ENCODE measurements at places on chromosomes 12 and 14.
A peak's percentile ranks its signal among the peaks of the same experiment; 100 is the strongest.

DNA sequence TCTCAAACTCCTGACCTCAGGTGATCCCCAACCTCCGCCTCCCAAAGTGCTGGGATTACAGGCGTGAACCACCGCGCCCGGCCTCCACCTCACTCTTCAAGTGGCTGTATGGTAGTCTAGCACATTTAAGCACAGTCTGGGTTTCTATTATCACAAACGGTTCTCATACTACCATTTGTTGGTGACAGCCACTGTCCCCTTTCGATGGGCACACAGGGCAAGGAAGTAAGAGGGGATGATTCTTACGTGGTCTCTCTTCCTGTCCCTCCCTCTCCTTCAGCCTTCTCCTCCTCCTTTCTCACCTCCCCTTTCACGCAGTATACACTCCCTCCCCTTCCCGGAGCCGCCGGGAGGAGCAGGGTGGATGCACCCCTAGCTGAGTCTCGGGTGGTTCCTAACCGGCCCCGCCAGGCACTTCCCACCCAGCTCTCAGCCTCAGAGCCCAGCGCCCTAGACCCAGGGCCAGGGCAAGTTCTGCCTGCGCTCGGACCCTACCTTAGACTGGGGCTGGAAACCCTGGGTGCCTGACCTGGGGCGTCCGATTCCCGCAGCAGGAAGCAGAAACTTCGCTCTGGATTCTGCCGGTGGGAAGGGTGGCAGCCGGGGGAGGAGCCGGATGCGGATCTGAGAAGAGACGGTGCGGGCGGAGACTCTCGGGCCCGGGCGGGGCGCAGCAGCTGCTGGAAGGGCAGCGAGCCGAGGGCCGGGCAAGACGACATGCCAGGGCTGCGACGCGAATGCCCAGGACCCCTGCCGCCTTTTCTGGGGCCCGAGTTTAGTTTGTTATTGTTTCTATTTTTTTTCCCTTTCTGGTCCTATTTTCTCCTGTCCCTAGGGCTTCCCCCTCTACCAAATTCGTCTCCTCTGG, at the start of gene TEP1:
TEP1 (minus strand) TSS at position 626 of the 868 bp plus-strand sequence. CDS start 5,062 bp downstream, outside the sequence.
- peak; percentile 84 for DNase-seq

DNA sequence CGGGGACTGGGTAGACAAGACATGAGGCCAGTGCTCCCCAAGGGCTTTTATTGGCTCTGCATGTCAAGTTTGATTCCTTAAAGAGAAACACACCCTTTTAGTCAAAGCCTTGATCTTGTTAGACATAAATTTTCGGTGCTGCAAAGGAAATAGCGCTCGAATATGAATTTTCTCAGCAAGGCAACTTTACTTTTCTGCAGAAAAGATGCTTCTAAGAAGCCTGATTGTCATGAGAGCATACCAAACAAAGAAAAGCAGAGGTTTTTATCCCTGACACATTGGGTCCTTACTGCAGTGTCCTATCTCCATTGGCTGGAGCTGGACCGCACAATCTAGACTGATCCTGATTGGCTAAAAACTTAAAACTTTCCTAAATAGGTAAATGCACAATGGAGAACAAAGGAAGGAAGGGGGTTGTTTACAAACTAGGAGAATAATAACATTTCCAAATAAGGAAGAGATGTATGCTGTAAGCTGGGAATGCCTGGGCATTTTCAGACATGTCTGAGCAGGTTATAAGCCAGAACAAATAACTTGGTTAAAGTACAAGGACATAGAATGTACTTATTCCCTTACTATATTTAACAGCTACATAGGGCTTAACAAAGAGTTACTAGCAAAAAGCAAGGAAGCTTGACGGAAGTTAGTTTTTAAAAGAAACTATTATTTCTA, 17.2 kb downstream of the TXNRD1 start:
- DNase-seq, result no peak

GRCh38 chr12:51071663-51072062, 11.7 kb downstream of the CSRNP2 start:
- DNase-seq, result no peak

DNA sequence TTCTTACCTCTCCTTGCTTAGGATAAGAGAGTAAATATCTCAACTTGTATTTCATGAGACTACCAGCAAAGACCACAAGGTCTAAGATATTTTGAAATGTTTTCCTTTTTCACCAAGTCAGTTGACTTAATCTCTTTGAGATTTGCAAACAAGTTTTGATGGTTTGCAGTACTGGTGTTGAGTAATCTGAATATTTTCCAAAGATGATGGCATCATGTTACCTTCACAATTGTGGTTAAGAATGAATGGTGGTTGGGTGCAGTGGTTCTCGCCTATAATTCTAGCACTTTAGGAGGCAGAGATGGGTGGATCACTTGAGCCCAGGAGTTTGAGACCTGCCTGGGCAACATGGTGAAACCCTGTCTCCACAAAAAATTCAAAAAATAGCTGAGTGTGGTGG, 225.7 kb downstream of the TMTC2 start:
- DNase-seq, result no peak

DNA sequence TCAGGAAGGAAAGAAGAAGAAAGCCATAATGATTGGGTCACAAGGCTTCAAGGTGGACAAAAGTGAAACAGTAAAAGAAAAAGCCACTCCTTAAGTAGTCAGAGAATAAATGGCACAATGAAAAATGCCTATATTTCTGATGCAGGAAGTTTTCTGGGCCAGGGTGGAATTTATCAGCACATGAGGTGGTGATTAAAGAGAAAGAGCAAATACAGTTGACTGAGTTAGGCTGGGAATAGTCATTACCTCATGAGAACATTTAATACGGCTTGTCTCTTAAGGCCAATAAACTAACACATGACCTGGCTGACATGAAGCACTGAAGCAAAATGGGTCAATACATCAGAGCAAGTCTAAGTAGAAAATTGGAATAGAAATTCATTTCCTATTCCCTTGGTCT, 499.7 kb downstream of the TMTC2 start:
- DNase-seq, result peak; percentile 13

GRCh38 chr14:91394105-91395081, 23.2 kb downstream of the CCDC88C start:
- DNase-seq, result no peak

DNA sequence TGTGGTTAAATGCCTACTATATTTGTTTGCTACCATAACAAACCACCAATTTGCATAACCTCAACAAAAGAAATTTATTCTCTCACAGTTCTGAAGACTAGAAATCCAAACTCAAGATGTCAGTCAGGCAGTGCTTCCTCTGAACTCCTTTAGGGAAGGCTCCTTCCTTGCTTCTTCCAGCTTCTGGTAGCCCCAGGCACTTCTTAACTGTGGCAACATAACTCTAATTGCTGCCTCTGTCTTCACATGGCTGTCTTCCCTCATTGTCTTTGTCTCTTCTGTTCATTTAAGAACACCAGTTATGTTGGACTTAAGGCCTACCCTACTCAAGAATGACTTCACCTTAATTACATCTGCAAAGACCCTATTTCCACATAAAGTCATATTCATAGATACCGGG, 206.9 kb downstream of the SYT1 start:
- DNase-seq, result no peak

DNA sequence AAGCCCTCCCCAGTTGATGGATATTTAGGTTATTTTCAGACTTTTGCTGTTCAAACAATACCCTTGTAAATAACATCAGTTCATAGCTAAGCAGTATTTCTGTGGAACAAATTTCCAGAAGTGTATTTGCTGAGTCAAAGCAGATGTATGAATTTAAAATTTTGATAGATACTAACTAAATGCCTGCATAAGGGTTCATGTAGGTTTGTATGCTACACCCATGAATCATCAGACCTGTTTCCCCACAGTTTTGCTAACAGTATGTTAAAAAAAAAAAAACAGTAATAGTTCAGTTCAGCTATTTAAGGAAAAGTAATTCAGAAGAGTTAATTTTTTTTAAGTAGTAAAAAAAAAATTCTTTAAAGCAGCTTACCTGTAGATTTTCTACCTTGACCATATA, 236.1 kb upstream of the DIO2 start:
- DNase-seq, result no peak

DNA sequence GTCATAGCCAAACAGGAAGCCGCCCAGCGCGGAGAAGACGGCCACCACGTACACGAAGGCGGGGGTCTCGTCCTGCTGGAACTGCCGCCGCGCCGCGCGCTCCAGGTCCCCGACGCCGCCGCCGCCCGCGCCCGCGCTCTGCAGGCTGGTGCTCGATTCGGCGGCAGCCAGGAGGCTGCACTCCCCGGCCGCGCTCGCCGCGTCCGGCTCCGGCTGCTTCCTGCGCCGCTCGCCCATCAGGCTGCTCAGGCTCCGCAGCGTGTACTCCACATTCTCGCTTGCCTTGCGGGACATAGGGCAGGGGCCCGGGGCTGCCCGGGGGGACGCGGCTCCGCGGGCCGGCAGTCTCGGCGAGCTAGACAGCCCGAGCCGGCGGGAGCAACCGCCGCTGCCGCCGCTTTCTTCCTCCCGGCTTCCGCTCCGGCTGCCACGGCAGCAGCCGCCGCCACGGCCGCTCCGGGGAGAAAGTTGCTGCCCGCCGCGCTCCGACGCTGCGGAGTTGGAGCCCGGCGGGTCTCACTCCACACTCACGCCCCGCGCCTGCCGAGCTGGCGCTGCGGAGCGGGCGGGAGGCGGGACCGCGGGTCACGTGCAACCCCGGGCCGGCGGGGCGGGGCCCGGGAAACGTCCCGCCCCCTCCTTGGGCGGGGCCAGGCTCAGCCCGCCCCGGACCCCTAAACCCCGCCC, at the start of gene SLC2A13:
SLC2A13 (minus strand) TSS at position 567 of the 687 bp plus-strand sequence; CDS start at position 294, 273 bp downstream.
- peak; percentile 42 for DNase-seq

- no peak for DNase-seq
Measured at GRCh38 chr12:14716848-14717444, 20.5 kb upstream of the GUCY2C start.

GRCh38 chr12:105204916-105205315, 31.1 kb downstream of the APPL2 start:
- DNase-seq, result no peak

GRCh38 chr14:60984196-60984595, 3.2 kb downstream of the SLC38A6 start:
- DNase-seq, result no peak

DNA sequence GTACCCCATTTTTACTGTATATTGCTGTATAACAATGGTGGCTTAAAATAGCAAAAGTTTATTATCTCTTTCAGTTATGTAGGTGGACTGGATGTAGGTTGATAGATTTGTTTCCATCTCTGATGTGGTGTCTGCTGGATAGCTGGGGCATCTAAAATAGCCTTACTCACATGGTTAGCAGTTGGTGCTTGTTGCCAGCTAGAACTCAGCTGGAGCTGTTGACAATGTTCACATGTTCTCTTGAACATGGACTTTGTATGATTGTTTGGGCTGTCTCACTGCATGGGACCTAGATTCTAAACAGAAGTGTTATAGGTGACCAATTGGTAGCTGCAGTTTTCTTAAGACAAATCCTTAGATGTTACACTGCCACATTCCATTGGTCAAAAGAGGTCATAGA, 126.9 kb downstream of the GPHN start:
- no peak for DNase-seq

- no peak for DNase-seq
Measured at GRCh38 chr14:61328626-61329262, 7.4 kb downstream of the PRKCH start.

- no peak for DNase-seq
Measured at GRCh38 chr14:64556526-64556925, 6.8 kb downstream of the PPP1R36 start.

DNA sequence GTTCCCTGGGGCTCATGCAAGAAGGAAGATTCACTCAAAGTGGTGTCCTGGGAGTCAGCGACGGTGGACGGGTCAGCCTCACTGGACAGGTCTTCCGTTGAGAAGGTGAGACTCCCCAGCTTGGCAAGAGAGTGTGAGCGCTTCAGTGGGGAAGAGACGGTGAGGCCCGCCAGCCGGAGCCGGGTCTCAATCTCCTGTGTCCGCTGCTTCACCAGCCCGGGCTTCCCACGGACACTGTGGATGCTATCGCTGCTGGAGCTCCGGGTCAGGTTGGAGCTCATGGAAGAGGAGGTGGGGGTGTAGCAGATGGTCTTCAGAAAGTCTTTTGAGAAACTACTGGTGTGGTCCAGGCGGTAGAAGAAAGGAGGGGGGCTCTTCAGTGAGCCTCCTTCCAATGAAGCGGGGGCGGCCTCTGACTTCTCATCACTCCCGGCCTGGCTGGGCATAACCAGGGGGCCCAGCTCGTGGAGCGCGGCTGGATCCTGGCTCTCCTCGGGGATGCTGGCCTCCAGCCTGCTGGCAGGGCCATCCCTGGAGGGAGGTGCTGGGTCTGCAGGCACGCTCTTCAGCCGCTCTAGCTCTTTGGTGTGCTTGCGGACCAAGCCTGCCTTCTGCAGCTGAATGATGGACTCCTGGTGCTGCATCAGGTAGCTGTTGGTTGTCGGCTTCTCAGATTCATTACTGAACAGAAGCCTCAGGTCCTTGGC, 56.9 kb upstream of the CORO1C start:
- no peak for DNase-seq

DNA sequence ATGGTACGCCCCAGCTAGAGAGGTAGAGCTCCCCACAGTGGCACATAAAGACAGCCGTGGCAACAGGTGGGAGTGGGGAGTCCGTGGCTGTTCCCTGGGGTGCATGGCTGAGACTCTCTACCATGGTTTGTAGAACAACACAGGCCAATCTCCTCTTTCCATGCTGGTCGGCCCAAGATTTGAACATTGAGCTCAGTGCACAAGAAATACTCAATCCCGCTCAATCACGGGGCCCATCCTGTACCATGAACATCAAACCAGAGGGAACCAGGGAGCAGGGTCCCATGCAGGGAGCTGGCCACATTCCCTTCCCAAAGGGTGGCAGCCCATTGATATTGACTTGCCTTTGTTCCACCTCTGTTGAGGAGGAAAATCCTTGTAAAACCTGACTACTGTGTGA, 353.1 kb downstream of the DPF3 start:
- no peak for DNase-seq

- DNase-seq, result no peak
Measured at GRCh38 chr12:84159260-84159659, 753.3 kb downstream of the SLC6A15 start.

- peak; percentile 2 for DNase-seq
Measured at GRCh38 chr14:53161758-53162435, 8.8 kb upstream of the DDHD1 start.

DNA sequence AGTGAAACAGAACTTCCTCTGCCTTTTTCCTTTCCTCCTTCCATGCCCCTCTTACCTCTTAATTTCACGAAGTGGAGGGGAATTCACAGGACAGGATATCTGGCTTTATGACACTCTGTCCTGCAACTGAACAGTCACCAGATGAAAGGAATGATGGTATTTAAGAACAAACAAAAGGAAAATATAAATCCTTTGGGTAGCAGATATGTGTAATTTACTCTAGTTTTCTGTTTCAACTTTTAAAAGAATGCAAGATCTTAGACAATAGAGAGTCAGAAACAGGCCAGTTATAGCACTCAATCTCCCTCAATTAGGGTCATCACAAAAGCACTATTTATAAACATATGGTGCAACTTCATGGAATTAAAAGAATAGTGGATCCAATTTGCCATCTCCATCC, 25.0 kb upstream of the HMGA2 start:
- DNase-seq, result no peak

GRCh38 chr12:113161415-113162016, 12.0 kb downstream of the CFAP73 start:
- no peak for DNase-seq

DNA sequence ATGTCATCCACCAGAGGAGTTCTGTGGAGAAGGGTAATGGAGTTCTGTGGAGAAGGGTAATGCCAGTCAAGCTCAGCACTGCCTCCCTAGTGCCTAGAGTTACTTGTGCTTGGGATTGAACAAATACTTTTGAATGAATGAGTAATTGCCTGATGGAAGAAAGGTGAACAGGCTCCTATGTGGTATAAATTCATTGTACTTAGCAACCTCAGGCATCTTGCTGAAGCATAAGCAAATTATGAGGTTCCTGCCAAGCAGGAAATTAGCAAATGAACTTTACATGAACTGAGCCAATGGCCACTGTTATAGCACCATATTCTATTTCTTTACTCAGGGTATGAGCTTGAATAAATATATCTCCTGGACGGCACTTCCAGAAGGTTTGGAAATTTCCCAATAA, 1047.2 kb downstream of the SLC6A15 start:
- no peak for DNase-seq
